Fibroblast of villous mesenchyme (primary cell): ENCODE measurements at places on chromosomes 1 and 21.

DNA sequence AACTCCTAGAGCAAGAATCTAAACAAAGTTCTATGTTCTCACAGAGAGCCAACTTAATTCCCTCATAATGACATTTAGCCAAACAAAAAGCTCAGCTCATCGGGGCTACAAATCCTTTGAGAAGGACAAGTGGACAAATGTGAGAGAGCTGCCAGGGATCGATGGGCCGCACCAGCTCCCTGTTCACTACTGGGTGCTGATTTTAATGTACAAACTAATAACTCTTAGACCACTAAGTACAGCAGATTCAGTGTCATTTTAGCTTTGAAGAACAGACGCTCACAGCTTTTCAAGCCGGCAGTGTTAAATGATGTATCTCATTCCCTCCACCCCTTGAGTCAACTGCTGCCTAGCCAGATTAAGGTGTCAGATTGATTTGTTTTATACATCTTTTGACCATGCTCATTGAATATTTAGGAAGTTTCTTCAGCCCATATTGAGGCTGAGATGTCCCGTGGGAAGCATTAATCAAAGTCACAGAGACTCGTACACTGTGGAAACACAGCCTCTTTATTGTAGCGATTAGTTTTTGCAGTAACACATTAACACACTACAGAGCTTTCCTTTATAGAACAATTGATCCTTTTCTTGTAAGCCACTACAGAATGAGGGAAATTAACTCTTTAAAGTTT lies 21.1 kb downstream of the PROX1 start:
- no peak for DNase-seq

- DNase-seq = no peak
Measured at GRCh38 chr1:64173336-64173940, 30.0 kb upstream of the UBE2U start.

GRCh38 chr21:44593598-44594405 lies 1.5 kb upstream of the KRTAP10-6 start:
- peak; percentile 6 for DNase-seq

GRCh38 chr1:46533179-46533864 lies 18.1 kb downstream of the KNCN start:
- DNase-seq = peak; percentile 26

DNA sequence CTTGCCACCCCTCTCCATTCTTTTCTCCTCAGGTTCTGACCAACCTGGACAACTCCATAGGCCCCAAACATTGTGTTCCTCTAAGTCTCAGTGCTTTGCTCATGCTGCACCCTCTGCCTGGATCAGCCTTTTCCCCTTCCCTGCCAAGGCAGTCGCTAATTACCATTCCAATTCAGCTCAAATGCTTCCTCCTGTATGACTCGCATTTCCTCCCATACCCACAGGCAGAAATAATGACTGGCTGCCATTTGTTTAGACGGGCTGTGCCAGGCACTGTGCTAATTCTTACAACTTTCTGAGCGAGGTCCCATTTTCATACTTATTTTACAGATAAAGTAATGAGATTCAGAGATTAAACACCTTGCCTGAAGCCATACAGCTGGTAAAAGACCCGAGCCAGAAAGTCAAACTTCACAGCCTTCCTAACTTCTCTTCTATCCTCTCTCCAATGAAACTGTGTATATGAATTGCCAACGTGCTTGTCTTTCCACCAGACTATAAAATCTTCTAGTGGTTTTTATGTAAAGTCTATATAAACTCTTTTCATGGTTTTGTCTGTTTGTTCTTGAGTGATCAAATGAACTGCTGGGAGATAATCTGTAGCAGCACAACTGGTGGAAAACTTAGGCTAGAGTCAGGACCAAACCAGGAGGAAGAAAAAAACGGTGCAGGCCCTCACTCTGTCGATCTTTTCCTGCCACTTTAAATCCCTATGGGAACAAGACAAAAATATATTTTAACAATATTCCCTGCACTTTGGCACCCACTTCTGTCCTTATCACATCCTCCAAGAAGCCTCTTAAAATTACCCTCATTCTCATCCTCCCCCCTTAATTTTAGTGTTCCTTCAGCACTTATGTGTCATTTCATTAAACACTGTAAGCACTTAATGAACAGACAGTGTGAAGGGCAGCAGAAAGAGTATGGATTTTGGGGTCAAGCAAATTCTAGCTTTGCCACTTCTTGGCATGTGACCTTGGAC lies 33.7 kb downstream of the RAB3B start:
- DNase-seq = no peak

- DNase-seq = no peak
Measured at GRCh38 chr1:182680408-182680807, 4.0 kb downstream of the RGS8 start.

DNA sequence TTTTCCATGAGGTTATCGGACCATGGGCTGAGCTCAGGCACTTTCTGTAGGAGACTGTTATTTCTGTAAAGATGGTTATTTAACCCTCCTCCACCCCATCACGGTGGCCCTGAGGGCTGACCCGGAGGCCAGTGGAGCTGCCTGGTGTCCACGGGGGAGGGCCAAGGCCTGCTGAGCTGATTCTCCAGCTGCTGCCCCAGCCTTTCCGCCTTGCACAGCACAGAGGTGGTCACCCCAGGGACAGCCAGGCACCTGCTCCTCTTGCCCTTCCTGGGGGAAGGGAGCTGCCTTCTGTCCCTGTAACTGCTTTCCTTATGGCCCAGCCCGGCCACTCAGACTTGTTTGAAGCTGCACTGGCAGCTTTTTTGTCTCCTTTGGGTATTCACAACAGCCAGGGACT lies 2.6 kb upstream of the CCDC28B start:
- no peak for DNase-seq

DNA sequence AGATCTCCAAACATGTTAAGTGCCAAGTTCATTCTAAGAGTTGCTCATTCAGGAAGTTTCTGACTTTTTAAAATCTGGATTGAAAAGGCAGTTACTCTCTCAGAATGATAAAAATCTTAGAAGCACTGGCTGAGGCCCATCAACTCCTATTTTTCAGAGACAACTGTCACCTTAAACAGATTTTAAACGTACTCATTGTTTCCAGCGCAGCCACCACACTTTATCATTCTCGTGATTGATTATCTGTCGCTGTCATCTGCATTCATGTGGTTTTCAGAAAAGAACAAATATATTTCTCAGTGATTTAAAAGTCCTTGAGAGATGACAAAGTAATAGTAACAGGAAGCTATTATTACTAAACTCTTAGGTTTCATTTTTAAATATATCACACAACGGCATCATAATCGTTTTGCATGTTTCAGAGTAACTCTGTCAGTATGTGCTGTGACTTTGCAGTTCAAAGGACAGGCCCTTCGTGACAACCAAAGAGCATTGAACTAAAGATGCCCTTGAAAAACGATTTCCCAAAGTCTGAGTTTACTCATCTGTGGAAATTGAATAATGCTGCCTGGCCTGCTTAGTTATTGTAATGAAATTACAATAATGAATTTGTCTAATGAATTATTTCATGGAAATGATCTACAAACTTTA lies 14.9 kb upstream of the KCNK1 start:
- DNase-seq = no peak

DNA sequence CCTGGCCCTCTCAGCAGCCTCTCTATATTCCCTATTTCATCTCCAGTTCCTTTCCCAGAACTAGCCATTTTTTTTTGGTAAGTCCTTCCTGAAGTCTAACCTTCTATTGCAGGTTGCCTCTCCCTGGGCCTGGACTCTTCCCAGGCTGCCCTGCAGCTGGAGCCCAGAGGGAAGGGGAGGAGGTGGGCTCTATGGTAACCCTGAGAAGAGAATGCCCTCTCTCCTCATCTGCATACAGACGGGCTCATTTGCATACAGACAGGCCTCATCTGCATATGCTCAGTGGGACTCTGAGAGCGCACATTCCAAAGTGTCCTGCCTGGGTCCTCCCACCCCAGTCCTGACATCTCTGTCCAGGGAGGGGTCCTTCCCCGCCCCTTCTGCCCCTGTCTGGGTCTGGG lies 32.7 kb downstream of the RHBG start:
- DNase-seq = no peak

DNA sequence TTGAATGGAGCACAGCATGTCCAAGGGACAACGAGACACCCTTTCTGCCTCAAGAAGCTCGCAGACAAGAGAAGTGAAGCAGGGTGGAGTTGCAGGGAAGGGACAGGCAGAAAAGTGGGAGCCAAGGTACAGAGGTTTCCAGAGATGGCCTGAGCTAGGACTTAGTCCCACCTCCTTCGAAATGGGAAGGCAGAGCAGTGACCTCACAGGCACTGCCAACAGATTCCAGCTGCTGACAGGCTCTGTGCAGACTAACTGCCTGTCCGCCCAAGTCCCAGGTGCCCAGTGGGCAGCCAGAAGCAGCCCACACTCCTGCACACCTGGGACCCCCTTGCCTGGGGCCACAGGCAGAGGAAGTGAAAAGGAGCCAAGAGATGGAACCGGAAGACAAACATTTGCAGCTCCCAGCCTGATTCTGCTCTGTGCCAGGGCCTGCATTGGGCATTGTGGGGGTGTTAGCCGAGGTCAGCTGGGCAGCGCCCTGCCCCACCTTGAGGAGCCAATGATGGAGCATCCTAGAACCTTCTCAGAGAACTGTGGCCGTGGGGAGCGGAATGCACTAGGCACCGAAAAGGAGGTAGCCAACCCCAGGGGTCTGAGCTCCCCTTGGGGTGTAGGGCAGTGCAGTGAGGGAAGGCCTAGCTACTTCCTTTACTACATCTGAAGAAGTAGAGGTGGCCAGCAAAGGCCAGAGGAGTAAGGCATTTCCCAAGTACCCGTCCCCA lies 27.5 kb upstream of the RSPO1 start:
- DNase-seq = no peak

DNA sequence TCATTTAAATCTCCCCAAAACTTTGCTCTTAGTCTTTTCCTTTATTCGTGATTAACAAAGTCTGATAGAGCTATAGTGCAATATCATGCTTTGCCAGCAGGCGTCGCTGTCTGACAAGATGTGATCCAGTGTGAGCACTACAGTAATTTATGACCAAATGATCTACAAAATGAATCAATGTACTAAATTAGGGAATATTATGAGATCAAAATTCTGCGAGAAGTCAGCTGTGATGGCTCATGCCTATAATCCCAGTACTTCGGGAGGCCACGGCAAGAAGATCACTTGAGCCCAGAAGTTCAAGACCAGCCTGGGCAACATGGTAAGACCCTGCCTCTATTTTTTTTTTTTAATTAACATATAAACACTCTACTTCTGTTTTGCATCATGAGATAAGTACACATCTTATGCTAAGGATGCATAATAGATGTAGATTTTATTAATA lies 3.6 kb upstream of the SPSB1 start:
- DNase-seq = peak; percentile 75

DNA sequence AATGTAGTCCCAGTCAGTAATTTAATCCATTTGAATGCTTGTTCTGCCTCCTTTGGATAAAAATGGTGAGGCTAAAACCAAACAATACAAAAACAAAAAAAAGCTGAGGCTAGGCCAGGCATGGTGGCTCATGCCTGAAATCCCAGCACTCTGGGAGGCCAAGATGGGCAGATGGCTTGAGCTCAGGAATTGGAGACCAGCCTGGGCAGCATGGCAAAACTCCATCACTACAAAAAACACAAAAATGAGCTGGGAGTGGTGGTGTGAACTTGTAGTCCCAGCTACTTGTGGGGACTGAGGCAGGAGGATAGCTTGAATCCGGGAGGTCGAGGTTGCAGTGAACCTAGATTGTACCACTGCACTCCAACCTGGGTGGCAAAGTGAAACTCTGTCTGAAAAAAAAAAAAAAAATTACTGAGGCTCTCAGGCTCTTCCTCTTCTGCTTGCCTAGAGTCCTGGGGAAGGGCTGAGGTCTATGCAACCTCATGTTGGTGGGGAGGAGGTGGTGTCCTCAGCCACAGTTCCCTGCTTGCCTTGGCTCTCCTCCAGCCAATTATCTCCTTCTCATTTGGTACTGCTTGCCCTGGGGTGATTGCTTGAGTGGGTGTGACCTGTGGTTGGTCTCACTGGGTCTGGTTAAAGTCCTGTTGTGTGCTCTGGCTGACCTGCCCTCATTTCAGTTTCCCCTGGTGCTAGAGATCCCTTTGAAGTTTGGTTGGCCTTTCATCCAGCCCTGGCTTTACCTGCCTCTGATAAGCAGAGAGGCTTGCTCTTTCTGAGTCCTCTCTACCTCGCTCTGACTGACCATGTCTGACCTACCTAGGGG lies 20.9 kb downstream of the S1PR1 start:
- no peak for DNase-seq

GRCh38 chr1:107142140-107142542 lies 1.3 kb downstream of the NTNG1 start:
- peak; percentile 57 for DNase-seq

DNA sequence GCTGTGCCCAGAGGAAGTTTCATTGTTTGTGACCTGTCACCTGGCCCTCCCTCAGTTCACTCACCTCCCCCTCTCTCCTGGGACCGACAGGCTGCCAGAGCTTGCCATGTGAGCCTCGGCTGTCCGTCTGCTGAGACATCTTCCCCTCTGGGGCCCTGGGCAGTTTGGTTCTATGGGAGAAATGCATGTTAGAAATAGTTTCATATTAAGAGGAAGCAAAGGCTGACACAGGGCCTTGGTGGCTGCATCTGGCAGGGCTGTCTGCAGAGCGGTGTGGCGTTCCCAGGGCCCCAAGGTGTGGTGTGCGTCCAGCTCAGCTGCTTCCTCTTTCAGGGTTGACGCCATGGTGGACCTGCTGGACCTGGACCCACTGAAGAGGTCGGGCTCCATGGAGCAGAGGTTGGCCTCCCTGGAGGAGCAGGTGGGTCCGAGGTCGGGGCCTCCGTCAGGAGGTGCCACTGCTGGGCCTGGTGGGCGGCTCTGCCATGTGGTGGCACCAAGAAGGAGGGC lies 31.9 kb upstream of the LRRC3 start:
- no peak for DNase-seq

- no peak for DNase-seq
Measured at GRCh38 chr21:24903994-24904635, 703.2 kb downstream of the MRPL39 start.

DNA sequence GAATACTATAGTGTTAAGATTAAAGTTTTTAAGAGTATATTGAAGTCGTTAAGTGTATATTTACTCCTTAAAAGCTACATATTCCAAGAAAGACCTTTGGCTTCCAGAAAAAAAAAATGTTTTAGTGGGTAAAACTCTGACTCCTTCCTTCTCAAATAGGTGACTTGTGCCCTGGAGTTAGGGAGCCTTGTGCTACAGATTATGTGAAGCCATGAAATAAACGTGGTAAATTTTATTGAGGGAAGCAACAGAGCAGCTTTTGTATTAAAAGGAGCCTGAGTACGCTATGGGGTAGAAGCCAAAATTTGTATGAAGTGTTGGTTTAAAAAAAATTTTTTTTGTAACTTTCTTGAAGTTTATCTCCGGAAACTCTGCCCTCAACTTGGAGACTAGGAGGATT lies 994 bp downstream of the RO60 start:
- DNase-seq = peak; percentile 11

GRCh38 chr1:68758666-68759209 lies 261.9 kb upstream of the DEPDC1 start:
- no peak for DNase-seq
